ENCODE measurements at places on chromosomes 2 and 18. TPM values are rescaled to one million over a fixed set of nuclear protein-coding genes. Genes with fewer than 3 reads are reported as not detected.
A peak's percentile ranks its signal among the peaks of the same experiment; 100 is the strongest.

DNA sequence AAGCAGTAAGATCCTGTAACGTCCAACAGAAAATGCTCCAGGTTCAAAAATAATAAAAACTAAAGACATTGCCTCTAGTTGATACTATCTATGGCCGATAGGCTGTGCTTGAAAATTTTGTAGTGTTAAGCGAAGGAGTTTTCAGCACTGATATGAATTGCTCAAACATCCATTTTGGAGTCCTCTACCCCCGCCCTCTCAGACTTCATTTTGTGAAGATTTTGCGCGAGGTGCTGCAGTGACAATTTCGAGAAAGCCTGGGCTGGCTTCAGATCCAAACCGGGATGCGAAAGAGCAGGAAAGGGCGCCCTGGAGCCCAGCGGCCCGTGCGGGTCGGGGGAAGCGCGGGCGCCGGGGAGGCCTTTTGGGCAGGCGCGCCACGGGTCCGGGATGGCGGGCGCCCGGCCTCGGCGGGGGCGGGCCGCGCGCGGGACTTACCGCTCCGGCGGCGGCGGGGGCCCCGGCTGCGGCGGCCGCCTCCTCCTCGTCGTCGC lies 1.8 kb downstream of the SP3 start:
- H3K27ac ChIP-seq: peak overlapping the region; percentile 100
- peaks cover 12% of the 10 kb centered on the region for H3K4me1 ChIP-seq
- no peaks in the 10 kb centered on the region for H3K27me3 ChIP-seq
- no peaks in the 10 kb centered on the region for H3K36me3 ChIP-seq
- H3K4me3 ChIP-seq: peak overlapping the region; percentile 85

GRCh38 chr2:205612636-205613035 lies 69.7 kb upstream of the NRP2 start:
- H3K4me3 ChIP-seq: no peak overlapping the region
- peaks cover 8% of the 10 kb centered on the region for H3K4me1 ChIP-seq
- no peak overlapping the region for H3K27ac ChIP-seq
- no peak for DNase-seq
- H3K27me3 ChIP-seq: no peaks in the 10 kb centered on the region

The C2orf72 gene
- 0.65 TPM for total RNA-seq

- no peaks in the 10 kb centered on the region for H3K27me3 ChIP-seq
- no peak overlapping the region for H3K27ac ChIP-seq
- H3K4me1 ChIP-seq: no peaks in the 10 kb centered on the region
- peaks cover 6% of the 10 kb centered on the region for H3K36me3 ChIP-seq
- no peak for DNase-seq
Observed at GRCh38 chr2:54143780-54144179, 28.4 kb downstream of the ACYP2 start.

DNA sequence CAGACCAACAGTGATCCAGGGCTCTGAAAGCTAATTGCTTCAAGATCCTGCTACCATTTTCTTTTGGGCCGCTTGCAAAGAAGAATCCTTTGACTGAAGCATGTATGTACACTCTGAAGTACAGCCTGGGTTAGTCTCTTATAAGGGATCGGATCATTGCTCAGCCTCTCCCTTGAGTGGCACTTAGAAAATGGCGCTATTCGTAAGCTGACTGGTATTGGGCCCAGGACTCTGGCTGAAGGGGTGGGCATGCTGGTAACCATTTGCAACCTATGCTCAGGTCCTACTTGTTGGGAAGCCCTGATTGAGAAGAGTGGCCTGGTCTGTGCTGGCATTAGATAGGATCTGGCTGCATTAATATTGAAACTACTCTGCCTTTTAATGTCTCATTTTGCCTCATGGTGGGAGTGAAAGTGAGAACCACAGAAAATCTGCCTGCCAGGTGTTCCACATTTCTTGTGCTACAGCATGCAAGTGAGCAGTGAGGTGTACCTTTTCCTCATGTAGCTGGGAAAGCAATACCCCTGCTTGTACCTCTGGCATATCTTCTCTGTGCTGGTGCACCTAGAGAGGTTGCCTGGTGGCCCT lies 661 bp upstream of the MGAT5 start:
- no peak overlapping the region for H3K4me3 ChIP-seq
- no peak overlapping the region for H3K27ac ChIP-seq
- H3K36me3 ChIP-seq: no peaks in the 10 kb centered on the region
- H3K4me1 ChIP-seq: no peaks in the 10 kb centered on the region
- DNase-seq: no peak
- no peaks in the 10 kb centered on the region for H3K27me3 ChIP-seq

The TRIM43 gene
- total RNA-seq: not detected

DNA sequence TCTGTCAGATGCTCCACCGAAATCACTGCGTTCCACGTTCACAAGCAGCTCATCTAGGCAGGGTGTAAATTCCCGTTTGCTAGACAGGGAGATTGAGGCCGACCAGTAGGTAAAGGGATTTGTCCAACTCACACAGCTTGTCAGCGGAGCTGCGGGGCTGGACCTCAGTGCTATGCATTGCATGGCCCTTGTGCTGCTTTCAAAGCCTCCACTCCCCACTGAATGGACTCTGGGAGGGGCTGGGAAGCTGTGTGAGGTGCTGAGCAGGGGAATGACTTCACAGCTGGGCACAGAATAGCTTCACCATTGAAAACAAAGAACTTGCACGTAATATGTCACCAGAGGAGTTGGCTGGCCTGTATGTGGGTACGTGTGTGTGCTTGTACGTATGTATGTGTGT lies 21.4 kb downstream of the CELF4 start:
- H3K4me1 ChIP-seq: no peaks in the 10 kb centered on the region
- DNase-seq: peak; percentile 45
- H3K27me3 ChIP-seq: no peaks in the 10 kb centered on the region
- H3K27ac ChIP-seq: no peak overlapping the region
- no peaks in the 10 kb centered on the region for H3K36me3 ChIP-seq

GRCh38 chr2:207224791-207225482 lies 59.2 kb upstream of the KLF7 start:
- DNase-seq: no peak
- no peaks in the 10 kb centered on the region for H3K27me3 ChIP-seq
- no peaks in the 10 kb centered on the region for H3K36me3 ChIP-seq
- no peak overlapping the region for H3K4me3 ChIP-seq
- no peak overlapping the region for H3K27ac ChIP-seq

DNA sequence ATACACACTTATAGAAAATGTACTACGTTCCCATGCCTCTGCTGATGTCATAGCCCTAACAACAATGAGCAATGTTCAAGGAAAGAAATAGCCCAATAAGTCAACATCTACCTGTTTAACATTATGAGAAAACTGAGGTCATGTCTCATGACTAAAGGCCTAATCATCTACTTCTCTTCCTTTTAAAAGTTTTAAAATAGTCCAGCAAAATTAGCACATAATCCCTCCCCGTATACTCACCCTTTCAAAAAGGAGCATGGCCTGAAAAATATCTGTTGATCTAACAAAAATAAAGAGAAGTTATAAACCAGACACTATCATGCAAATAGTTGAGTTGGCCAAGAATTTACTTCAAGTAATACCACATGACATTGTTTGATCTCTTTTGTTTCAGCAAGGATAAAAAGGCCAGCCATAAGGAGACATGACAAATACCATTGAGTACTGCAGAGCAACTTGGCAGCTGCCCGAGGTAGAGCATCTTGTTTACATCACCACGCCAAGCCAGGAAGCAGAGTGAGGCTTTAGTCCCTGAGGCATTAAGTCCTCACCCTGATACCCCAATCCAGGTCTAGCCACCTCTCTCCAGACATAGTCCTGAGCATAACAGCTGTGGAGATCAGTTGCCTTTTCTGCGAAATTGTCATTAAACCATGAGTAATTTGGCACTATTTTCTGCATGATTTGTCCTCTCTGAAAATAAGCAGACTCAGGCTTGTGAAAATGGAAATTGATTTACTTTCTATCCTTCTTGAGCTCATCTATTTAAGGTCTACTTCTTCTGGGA lies 137.4 kb upstream of the ETAA1 start:
- no peaks in the 10 kb centered on the region for H3K27me3 ChIP-seq
- H3K4me3 ChIP-seq: no peak overlapping the region
- peaks cover 24% of the 10 kb centered on the region for H3K4me1 ChIP-seq
- H3K36me3 ChIP-seq: no peaks in the 10 kb centered on the region

The PAX8 gene
- 5.9 TPM for total RNA-seq

GRCh38 chr2:106161938-106162820 lies 31.9 kb downstream of the UXS1 start:
- peak; percentile 58 for DNase-seq
- H3K27me3 ChIP-seq: no peaks in the 10 kb centered on the region
- no peak overlapping the region for H3K4me3 ChIP-seq
- H3K4me1 ChIP-seq: peaks cover 17% of the 10 kb centered on the region
- H3K27ac ChIP-seq: no peak overlapping the region

The TMEM247 gene
- not detected for total RNA-seq

DNA sequence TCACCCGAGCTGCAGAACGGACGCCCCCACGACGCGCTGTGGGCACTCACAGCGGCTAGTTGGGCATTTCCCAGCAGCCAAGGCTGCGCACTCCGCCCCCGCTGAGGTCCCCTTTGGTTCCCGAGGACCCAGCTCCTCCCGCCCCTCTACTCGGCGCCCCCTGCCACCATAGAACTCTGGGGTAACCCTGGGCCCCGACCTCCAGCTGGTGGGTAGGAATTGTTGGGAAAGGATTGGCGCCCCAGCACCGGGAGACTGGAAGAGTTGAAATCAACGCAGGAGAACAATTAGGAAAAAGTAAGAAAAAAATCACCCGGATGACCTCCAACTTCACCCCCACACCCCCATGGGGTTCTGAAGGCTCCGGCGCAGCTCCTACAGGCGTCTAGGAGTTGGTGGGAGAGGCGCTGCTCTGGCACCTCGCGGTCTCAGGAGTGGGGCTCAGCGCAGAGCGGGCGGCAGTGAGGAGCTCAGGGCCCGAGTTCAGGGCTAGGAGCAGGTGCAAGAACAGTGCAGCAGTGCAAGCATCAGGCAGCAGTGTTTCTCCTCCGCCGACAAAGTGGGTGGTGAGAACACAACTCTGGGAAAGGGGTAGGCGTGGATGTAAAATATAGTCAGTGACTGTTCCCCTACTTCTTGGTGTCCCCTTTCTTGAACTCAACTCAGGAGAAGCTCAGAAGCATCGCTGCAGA lies 14.0 kb downstream of the POU3F3 start:
- peaks cover 14% of the 10 kb centered on the region for H3K4me1 ChIP-seq
- no peak for DNase-seq
- H3K27me3 ChIP-seq: peaks cover 97% of the 10 kb centered on the region
- H3K36me3 ChIP-seq: no peaks in the 10 kb centered on the region
- no peak overlapping the region for H3K4me3 ChIP-seq
- no peak overlapping the region for H3K27ac ChIP-seq

The REG1A gene
- not detected for total RNA-seq

GRCh38 chr18:33469699-33470098 lies 29.2 kb upstream of the CCDC178 start:
- H3K4me1 ChIP-seq: no peaks in the 10 kb centered on the region
- no peak overlapping the region for H3K4me3 ChIP-seq
- H3K27ac ChIP-seq: no peak overlapping the region
- no peak for DNase-seq
- H3K27me3 ChIP-seq: no peaks in the 10 kb centered on the region

- H3K4me1 ChIP-seq: no peaks in the 10 kb centered on the region
- H3K4me3 ChIP-seq: no peak overlapping the region
- peaks cover 3% of the 10 kb centered on the region for H3K36me3 ChIP-seq
- H3K27ac ChIP-seq: no peak overlapping the region
Observed at GRCh38 chr2:119914266-119914665, 98.6 kb upstream of the EPB41L5 start.

DNA sequence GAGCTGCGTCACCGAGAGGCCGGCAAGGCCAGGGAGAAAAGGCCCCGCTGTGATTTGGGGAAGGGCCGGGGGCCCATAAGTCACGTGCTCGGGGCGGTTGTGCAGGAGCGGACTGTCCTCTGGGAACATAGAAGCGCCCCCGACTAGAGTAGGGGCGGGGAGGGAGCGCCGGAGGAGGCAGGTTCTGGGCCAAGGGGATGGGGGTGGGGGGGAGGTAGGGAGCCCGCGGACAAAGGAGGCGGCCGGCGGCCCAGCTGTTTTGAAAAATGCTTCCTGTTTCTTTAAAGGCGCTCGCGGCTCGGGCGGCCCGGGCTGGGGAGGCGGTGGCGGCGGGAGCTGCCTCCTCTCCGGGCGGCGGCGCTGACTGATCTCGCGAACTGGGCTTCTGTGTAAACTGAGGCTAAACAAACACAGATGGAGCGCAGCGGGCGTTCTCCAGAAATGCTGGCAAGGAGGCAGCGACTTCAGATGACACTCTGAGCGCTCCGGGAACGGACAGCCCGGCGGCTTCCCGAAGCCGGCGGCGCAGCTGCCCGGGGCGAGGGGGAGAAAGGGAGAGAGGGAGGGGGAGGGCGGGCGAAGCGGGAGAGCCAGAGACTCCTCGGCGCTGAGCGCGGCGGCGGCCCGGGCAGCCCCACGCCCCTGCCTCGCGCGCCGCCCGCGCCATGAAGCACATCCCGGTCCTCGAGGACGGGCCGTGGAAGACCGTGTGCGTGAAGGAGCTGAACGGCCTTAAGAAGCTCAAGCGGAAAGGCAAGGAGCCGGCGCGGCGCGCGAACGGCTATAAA lies at the start of gene ATOH8:
TSS of gene ATOH8 (plus strand) at position 467 of the 788 bp plus-strand sequence. CDS start at position 666, 199 bp downstream.
- peak within 1 kb of the TSS; percentile 91 for H3K27ac ChIP-seq
- peaks cover 18% of the 10 kb centered on the region for H3K4me1 ChIP-seq
- no peaks in the 10 kb centered on the region for H3K36me3 ChIP-seq
- H3K4me3 ChIP-seq: peak within 1 kb of the TSS; percentile 85
- no peaks in the 10 kb centered on the region for H3K27me3 ChIP-seq

DNA sequence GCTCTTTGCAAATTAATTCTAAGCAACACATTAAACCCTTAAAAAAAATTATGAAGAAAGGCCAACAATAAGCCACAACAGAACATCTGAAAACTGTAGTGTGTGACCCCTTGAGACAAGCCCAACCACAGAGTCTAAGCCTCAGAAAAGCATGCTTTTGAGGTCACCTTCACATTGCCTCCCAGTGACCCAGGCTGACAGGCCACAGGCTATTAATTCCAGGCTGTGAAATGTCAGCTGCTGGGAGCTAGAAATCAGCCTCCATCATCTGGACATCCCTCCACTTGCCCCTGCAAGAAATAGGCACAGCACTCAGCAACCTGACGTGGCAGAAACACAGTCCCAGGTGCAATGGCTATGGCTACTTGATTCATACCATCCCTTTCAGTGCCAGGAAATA lies 179.4 kb upstream of the ZFP36L2 start:
- no peaks in the 10 kb centered on the region for H3K36me3 ChIP-seq
- no peak for DNase-seq
- H3K4me1 ChIP-seq: no peaks in the 10 kb centered on the region
- no peak overlapping the region for H3K27ac ChIP-seq
- H3K27me3 ChIP-seq: no peaks in the 10 kb centered on the region

DNA sequence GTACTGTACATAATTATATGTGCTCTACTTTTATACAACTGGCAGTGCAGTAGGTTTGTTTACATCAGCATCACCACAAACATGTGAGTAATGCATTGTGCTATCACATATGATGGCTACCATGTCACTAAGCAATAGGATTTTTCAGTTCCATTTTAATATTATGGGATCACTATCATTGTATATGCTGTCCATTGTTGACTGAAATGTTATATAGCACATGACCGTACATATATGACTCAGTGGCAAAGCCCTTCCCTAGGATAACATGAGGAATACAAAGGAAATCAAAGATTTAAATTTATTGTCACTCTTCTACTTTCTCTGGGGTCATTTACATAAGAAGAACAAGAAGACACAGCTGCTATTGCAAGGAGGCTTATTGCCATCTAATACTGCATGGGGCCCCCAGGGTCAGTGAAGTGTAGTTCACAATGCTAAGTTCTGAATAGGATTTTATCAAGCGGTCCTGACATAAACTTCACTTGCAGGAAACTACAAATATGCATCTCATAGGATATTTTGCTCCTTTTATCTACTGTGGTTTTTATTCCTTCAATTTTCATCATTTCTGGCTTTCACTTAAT lies 21.8 kb downstream of the PDE1A start:
- H3K4me3 ChIP-seq: no peak overlapping the region
- no peaks in the 10 kb centered on the region for H3K27me3 ChIP-seq
- H3K27ac ChIP-seq: no peak overlapping the region
- H3K4me1 ChIP-seq: no peaks in the 10 kb centered on the region
- no peak for DNase-seq

The GALNT5 gene
- 15.9 TPM for total RNA-seq

Measured in lung (tissue), 17 donors.